Smooth muscle cell of the pulmonary artery (primary cell): ENCODE measurements at places on chromosomes 3 and 15. TPM values are rescaled to one million over a fixed set of nuclear protein-coding genes. Genes with fewer than 3 reads are reported as not detected.

Gene EEFSEC
- 5.0 and 5.9 TPM in 2 replicates for total RNA-seq

Gene NPAP1
- not detected in 2 replicates for total RNA-seq

Gene TM4SF4
- total RNA-seq: 0.89 and 2.4 TPM in 2 replicates

Gene SPINK8
- not detected in 2 replicates for total RNA-seq

Gene ARID3B
- 2.0 and 2.4 TPM in 2 replicates for total RNA-seq

Gene PYGO1
- total RNA-seq: 9.1 and 10.1 TPM in 2 replicates

Gene ALDH1A2
- total RNA-seq: 0.86 and 3.8 TPM in 2 replicates

Gene TXNRD3
- total RNA-seq: 6.9 and 8.9 TPM in 2 replicates

Gene TMEM42
- total RNA-seq: 16.9 and 17.1 TPM in 2 replicates

Gene GPR171
- not detected in 2 replicates for total RNA-seq

Gene VPS13C
- 71.1 and 72.9 TPM in 2 replicates for total RNA-seq

Gene RCCD1
- total RNA-seq: 14.8 and 18.0 TPM in 2 replicates

Gene CERS3
- total RNA-seq: not detected in 2 replicates

Gene GRK7
- not detected in 2 replicates for total RNA-seq

Gene SLC28A2
- total RNA-seq: not detected in 2 replicates

Gene NEK11
- total RNA-seq: 5.9 and 6.5 TPM in 2 replicates

Gene CCDC54
- not detected in 2 replicates for total RNA-seq

Gene SERPINI2
- not detected in 2 replicates for total RNA-seq

Gene TMEM266
- total RNA-seq: 0.03 and 0.07 TPM in 2 replicates

Gene SMCO1
- total RNA-seq: not detected in 2 replicates

Gene THUMPD3
- 50.3 and 57.5 TPM in 2 replicates for total RNA-seq

Gene PLA1A
- total RNA-seq: 0.13 and 0.30 TPM in 2 replicates

Gene RYR3
- total RNA-seq: 0.07 TPM in 1 of 2 replicates, not detected in the other

Gene GOLIM4
- total RNA-seq: 64.3 and 72.7 TPM in 2 replicates

Gene ITGA11
- 190 and 241 TPM in 2 replicates for total RNA-seq

Gene PATL2
- 0.33 and 0.36 TPM in 2 replicates for total RNA-seq

Gene SLC12A1
- not detected in 2 replicates for total RNA-seq

Gene CPLX3
- total RNA-seq: not detected in 2 replicates

Gene ZNF80
- total RNA-seq: not detected in 2 replicates

Gene SSR3
- total RNA-seq: 391 and 422 TPM in 2 replicates

Gene MNS1
- 0.30 and 2.3 TPM in 2 replicates for total RNA-seq

Gene NR2E3
- 0.13 and 0.20 TPM in 2 replicates for total RNA-seq

Gene RTF1
- 12.1 and 13.5 TPM in 2 replicates for total RNA-seq

Gene DISP2
- 0.13 and 0.17 TPM in 2 replicates for total RNA-seq

Gene TADA3
- total RNA-seq: 63.9 and 89.1 TPM in 2 replicates

Gene FHIT
- 1.0 and 1.3 TPM in 2 replicates for total RNA-seq

Gene GNAT1
- total RNA-seq: not detected in 2 replicates

Gene FOXB1
- total RNA-seq: not detected in 2 replicates

Gene ST8SIA2
- total RNA-seq: 0.13 TPM in 1 of 2 replicates, not detected in the other
